Femur (tissue), 1 donor: ENCODE measurements at places on chromosomes 13 and 19.

DNA sequence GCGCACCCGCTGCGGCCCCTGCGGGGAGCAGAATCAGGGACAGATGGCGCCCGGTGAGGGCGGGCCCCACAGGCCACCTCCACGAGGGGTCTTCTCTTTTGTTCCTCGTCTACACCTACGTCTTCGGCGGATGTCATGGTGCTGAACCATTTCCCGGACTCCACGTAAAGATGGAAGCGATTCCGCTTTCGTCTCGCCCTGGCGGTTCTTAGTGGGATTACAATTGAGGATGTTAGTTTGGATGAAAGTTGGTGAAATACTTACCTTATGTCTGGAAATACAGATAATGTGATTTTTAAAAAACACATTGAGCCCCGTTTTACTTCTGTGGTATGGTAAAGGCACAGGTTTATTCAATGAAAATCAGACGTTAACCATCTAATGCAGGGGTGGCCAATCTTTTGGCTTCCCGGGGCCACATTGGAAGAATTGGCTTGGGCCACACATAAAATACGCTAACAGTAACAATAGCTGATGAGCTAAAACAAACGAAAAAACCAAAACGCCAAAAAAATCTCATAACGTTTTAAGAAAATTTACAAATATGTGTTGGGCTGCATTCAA lies 1.4 kb upstream of the ZMYM5 start:
- peak; percentile 83 for DNase-seq

DNA sequence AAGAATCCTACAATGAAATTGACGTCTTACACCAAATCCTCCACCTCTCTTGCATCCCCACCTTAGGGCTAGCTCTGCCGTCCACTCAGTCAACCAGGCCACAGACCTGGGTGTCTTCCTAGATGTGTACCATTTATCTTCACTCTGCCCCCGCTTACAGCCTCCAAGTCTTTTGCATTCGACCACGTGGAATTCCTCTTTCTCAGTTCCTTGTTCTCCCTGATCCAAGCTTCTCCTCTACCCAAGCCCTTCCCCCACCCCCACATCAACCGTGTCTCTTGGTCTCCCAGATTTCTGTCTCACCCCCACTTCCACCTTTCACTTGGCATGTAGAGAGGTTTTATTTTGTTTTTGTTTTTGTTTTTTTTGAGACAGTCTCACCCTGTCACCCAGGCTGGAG lies 1.2 kb upstream of the DMWD start:
- no peak for DNase-seq

- peak; percentile 36 for DNase-seq
Measured at GRCh38 chr13:24274452-24275021, 34.8 kb upstream of the C1QTNF9 start.

DNA sequence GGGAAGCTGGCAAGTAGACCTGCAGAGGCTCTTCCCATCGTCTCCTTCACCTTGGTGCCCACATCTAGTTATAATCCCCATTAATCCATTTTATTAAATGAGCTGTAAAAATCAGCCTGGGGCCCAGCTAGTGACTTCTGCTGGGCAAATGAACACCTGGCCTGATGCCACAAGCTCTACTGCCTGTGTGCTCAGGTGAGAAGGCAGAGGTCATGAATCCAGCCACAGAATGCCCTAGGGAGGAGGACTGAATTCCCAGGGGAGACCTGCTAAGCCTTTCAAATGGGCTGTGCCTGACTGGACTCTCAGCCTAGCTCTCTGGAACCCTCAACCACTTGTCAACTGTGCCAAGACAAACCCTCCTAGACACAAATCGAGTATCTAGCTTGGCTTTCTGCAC lies 74.0 kb downstream of the PDS5B start:
- DNase-seq: peak; percentile 15

GRCh38 chr19:39223703-39224279 lies 19.7 kb upstream of the SYCN start:
- no peak for DNase-seq

DNA sequence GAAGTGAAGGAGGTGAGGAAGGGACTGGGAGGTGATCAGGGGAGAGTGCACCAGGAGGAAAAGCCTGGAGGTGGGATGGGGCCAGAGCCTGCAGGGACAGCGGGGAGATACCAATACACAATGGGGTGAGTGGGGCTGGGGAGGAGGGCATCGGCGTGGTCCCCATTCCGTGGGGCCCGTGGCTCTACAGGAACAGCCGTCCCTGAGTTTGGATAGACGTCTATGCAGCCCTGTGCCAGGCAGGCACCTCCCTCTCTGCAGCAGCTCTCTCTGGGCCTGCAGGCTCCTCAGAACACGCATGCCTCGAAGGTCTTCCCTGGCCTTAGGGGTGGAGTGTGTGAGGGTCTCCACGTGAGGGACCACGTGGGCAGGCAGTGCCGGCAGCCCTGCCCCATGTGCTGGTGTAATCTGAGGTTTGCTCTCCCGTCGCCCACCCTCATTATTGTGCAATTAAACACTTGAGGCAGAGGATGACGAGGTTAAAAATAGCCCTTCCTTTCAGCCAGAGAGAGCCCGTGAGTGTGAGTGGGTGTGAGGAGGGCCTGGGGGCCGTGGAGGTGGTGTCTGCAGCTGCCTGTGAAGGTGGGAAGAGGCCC lies 16.5 kb downstream of the C2CD4C start:
- DNase-seq: no peak
